ENCODE measurements at places on chromosomes 5 and 9. TPM values are rescaled to one million over a fixed set of nuclear protein-coding genes. Genes with fewer than 3 reads are reported as not detected.
A peak's percentile ranks its signal among the peaks of the same experiment; 100 is the strongest.

The TMEM232 gene
- 1.5 TPM for total RNA-seq

DNA sequence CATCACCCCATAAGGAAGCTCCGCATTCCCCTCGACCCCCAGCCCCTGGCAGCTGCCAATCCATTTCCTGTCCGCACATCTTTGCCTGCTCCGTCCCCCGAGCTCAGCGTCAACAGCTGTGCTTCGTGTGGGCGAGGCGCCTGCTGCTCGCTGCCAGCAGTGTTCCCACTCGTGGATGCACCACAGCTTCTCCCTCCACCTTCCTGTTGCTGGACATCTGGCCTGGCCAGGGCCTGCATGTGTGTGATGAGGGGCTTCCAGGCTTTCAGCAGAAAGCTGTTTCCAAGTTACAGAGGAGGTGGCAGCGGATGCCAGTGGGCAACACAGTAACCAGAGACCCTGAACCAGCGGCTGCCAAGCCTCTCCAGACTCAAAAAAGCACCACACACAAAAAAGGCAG lies 86.0 kb downstream of the PRRT1B start:
- H3K4me3 ChIP-seq = no peak overlapping the region
- peaks cover 9% of the 10 kb centered on the region for H3K36me3 ChIP-seq
- H3K27ac ChIP-seq = no peak overlapping the region
- H3K27me3 ChIP-seq = no peaks in the 10 kb centered on the region

DNA sequence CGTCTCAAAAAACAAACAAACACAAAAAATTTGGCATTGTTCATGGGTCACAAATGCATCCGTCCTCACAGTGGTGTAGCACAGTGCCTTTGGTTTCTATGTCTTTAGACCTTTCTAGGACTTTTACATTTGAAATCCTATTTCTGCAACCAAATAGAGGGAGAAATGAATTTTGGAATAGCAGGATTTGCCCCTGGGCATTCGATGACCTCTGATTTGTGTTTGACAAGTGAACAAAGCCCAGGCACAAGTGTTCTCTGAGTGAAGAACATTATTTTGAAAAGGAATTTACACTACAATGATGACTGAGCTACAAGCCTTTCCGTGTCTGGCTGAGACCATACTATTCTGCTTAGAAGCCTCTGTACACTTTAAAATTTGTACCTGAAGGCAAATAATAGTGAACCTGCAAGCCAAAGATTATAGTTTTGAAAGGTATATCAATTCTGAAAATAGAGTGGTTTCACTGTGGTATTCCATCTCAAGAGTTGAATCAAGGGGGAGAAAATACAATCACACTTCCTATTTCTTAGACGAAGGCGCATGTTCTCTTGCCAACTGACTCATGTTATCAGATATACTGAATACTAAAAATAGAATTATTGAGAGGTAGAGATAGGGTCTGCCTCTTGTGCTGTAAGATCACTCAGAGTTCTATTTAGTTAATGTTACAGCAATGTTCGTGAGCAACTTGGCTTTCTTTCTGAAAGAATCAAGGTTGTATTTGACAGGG lies 297.6 kb downstream of the KDM4C start:
- no peak overlapping the region for H3K4me3 ChIP-seq
- peaks cover 25% of the 10 kb centered on the region for H3K4me1 ChIP-seq
- no peaks in the 10 kb centered on the region for H3K27me3 ChIP-seq
- no peak for DNase-seq

The MYMK gene
- not detected for total RNA-seq

DNA sequence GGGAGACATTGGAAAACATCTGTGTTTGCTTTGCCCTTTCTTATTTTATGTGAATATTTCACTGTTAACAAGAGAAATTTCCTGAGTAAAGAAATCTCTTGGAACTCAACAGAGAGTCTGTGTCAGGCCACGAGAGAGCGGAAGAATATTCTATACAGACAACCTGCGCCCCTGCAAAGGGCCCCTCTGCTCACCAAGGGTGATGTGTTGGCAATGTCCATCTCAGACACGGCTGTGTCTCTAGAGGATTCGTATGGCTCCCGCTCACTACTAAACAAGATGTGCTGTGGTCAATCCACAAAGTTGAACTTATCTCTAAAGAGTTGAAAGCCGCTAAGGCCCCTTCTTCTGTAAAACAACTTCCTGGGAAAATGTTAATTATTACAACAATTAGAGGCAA lies 241.0 kb upstream of the IRX1 start:
- H3K4me1 ChIP-seq = no peaks in the 10 kb centered on the region
- DNase-seq = no peak
- no peak overlapping the region for H3K27ac ChIP-seq
- no peak overlapping the region for H3K4me3 ChIP-seq

The CDX1 gene
- total RNA-seq = not detected

DNA sequence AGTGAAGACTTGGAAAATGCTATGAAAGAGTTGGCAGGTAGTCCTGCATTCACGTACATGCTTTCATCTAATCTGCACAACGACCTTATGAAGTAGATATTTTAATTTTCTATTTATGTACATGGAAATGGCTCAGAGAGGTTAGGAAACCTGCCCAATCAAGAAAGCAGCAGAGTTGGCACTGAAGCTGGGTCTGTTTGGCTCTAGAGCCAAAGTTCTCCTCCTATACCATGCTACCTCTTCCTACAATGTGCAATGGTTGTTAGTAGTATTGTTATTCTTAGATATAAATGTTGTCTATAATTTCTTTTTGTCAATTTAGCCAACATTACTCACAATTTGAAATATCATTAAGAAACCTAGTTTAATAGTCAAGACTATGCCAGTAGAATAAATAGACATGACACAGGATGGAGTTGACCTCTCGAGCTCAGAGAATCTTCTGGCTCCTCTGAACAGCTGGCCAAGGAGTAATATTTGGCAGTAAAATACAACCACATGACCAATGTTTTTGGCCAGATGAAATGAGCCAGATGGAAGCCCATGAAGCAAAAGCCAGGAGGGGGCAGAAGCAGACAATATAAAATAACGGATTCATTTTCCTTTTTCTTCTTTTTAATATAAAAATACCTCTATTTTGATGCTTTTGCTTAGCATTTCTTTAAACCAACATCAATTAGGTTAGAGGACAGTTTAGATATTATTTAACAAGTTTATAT lies 542.3 kb downstream of the PDE4D start:
- H3K27me3 ChIP-seq = peaks cover 4% of the 10 kb centered on the region
- H3K27ac ChIP-seq = no peak overlapping the region
- H3K36me3 ChIP-seq = no peaks in the 10 kb centered on the region

- no peak for DNase-seq
- H3K27ac ChIP-seq = no peak overlapping the region
- no peaks in the 10 kb centered on the region for H3K4me1 ChIP-seq
- H3K27me3 ChIP-seq = no peaks in the 10 kb centered on the region
- no peaks in the 10 kb centered on the region for H3K36me3 ChIP-seq
Observed at GRCh38 chr5:22108545-22108944, 744.6 kb downstream of the CDH12 start.

The SMC2 gene
- 28.5 TPM for total RNA-seq

DNA sequence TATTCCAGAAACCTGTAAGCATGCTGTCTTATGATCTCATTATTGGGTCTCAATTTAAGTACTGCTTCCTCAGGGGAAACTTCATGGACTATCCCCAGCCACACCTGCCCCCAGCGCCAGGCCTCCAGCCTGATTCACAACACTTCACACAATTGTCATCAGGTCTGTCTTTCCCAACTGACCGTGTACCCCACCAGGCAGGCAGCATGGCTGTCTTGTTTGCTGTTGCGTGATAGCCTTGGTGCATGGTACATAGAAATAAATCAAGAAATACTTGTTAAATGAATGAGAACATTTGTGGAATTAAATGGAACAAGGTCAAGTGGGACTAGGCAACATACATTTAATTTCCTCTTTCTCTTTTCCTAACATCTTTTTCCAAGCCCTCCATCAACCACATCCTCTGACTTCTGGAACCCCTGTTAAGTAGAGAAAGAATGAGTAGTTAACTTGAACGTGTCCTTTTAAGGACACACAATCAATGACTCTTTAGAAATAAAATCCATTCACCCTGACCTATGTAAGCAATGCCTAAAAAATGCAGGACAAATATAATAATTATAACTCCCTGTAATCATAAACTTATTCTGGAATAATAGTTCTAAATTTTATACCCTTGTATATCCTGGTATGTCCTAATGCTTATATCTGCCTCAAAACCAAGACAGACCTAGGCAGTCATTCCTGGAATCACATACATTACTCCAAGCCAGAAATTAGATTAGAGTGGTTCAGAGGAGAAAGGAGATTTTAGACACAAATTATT lies 17.2 kb upstream of the THG1L start:
- peaks cover 86% of the 10 kb centered on the region for H3K4me1 ChIP-seq
- peak overlapping the region; percentile 83 for H3K27ac ChIP-seq
- no peaks in the 10 kb centered on the region for H3K36me3 ChIP-seq
- H3K4me3 ChIP-seq = peak overlapping the region; percentile 22
- no peaks in the 10 kb centered on the region for H3K27me3 ChIP-seq

GRCh38 chr5:157721159-157721558 lies 10.1 kb upstream of the THG1L start:
- no peak overlapping the region for H3K4me3 ChIP-seq
- H3K27me3 ChIP-seq = no peaks in the 10 kb centered on the region
- peaks cover 18% of the 10 kb centered on the region for H3K36me3 ChIP-seq
- H3K4me1 ChIP-seq = peaks cover 25% of the 10 kb centered on the region

GRCh38 chr9:89318123-89319014 lies at the start of gene SECISBP2:
TSS of gene SECISBP2 (plus strand) at chr9:89318500. CDS start at chr9:89318577, 77 bp downstream.
- no peaks in the 10 kb centered on the region for H3K27me3 ChIP-seq
- H3K27ac ChIP-seq = peak within 1 kb of the TSS; percentile 97
- peaks cover 42% of the 10 kb centered on the region for H3K36me3 ChIP-seq
- DNase-seq = peak; percentile 95
- H3K4me1 ChIP-seq = peaks cover 73% of the 10 kb centered on the region

- peak overlapping the region; percentile 93 for H3K27ac ChIP-seq
Observed at GRCh38 chr5:79562351-79563246, 48.7 kb upstream of the HOMER1 start.

GRCh38 chr9:89020754-89021153 lies 29.5 kb downstream of the S1PR3 start:
- H3K4me3 ChIP-seq = no peak overlapping the region
- no peak overlapping the region for H3K27ac ChIP-seq
- no peak for DNase-seq
- H3K4me1 ChIP-seq = peaks cover 34% of the 10 kb centered on the region
- H3K36me3 ChIP-seq = no peaks in the 10 kb centered on the region
